Stimulated activated CD8-positive, alpha-beta memory T cell treated with anti-CD3 and anti-CD28 coated beads, Interleukin-2, amount 100 ng/mL, for 1 hour (primary cell): ENCODE measurements at places on chromosomes 5 and 9.
A peak's percentile ranks its signal among the peaks of the same experiment; 100 is the strongest.

DNA sequence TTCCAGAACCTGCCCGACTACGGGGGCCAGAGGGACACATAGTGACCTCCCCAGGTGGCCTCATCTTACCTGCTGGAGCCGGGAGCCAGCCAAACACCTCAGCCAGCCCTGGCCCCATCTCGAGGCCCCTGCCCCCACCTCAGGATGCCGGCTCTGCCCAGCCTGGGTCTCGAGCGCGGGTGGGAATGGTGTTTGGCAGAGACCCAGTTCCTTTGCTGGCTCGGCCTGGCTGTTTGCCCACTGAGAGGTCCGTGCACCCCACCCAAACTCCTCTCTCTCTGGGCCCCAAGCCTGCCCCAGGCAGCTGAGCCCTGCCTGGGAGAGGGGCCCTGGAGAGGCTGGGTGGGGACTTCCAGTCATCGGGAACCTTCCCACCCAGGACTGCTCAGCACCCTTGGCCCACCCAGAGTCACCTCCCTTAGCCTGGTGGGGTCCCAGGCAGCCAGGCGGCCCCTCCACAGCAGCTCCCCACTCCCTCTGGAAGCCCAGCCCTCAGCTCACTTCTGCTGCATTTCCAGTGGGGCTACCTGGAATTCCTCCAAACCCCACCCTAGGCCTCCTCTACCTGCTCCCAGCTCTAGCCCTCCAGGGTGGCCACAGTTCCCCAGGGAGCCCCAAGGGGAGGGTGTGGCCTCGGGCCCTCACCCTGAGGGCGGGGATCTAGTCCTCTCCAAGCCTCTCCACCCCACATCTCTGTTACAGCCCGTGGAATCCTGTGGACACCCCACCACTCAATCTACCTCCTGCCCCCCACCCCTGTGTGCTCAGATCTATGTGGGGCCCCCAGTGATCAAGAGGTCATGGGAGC lies 42.4 kb upstream of the UBAC1 start:
- no peak for DNase-seq

GRCh38 chr5:13749766-13750165 lies 194.7 kb downstream of the DNAH5 start:
- DNase-seq: no peak

DNA sequence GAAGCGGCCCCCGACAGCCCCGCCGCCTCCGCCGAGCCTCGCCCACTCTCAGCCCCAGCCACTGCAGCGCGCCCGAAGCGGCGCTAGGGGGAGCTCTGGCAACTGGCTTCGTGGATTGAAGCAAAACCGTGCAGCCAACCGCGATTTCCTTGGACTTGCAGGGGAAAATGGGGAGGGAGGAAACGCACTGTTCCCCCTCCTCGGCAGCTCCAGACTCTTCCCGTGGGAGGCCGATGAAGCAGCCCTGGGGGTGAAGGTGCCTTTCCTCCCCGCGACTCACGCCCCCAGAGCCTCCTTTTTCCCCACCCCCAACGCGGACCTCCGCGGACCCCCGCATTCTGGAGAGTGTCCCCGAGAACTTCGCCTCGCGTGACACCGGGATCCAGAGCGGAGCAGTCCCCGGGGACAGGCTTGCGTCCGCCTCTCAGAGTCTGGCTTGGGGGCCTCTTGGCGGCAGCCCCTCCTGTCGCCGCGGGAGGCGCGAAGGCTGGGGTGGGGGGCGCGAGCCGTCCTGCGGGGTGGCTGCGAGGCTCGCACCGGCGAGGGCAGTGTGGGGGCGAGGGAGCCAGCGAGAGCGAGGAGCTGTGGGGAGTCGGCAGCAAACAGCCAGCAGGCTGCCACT lies 3.8 kb downstream of the IER5L start:
- DNase-seq: peak; percentile 65

- DNase-seq: no peak
These were observed 141.1 kb downstream of the GCNT1 start for GRCh38 chr9:76600007-76600615.

DNA sequence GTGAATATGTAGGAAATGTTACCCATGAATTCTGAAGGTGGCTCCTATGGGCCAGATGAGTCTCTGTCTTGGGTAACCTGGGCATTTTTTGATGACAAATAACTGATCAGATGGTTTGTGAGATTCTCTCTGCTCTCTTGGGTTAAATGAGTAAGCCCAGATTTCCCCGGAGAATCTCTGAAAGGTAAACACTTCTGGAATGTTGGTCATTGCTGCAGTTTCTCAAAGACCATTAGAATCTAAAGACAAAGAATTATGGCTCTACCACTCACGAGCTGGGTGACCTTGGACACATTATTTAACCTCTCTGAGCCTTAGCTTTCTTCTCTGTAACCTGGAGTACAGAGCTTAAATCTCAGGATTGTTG lies 191.2 kb downstream of the DAB2IP start:
- DNase-seq: no peak

DNA sequence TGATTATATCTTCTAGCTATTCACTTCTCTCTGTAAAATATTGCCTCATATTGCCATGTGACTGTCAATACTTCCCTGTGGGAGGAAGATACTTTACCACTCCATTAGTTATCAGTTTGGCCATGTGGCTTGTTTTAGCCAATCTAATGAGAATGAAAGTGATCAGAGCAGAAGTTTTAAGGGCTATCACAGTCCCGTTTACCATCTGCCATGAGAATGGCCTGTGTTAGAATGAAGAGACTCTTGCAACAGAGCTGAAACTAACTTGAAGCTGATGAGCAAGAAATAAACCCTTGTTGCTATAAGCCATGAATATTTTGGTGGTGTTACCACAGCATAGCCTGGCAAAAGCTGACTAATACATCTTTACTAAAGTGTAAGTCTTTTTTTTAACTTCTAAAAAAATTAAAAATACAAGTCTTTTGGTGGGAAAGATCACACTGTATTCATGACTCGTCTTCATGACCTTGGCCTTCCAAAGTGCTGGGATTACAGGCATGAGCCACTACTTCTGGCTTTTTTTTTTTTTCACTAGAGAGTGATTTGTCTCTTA lies 68.0 kb upstream of the CTNNA1 start:
- DNase-seq: no peak

GRCh38 chr5:134138416-134139376 lies 24.2 kb downstream of the TCF7 start:
- DNase-seq: no peak

DNA sequence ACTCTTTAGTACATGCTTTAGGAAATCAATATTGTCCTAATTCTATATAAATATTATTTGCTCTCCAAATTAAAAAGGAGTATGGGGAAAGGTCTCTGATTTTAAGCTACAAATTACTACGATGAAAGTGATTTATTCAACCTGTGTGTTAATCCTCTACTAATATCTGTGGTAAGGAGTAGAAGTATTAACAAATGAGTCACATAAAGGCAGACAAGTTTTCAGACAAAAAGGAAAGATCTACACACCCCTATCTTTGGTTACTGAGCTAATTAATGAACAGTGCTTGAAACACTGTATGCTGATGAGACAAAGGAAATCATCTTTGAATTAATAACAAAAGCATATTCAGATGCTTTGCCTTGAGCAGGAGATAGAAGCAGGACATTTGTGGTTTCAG lies 15.9 kb downstream of the LOX start:
- DNase-seq: no peak

DNA sequence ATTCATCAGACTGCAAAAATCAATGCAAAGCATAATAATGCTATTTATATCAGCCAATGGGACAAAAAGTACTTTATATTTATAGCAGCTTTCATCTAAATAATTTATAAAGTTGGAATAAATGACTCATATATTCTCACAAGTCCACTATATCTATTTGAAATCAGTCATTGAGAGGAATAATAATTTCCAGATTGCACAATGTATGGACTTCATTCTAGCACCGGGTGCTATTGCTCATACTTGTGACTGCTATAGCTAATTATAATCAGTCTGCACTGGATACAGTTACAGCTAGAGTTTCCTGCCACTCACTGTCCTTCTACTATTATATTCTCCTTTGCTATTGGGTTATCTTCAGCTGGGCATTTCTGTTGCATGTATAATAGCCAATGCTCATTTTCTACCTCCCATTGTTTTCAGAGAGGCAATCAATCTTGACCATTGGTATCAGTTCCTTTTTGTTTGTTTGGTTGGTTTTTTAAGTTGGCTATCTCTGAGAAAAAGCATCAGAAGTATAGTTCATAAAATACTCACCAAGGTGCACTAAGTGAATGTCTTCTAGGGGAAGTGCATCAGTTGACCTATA lies 1.9 kb downstream of the CDH18 start:
- no peak for DNase-seq

DNA sequence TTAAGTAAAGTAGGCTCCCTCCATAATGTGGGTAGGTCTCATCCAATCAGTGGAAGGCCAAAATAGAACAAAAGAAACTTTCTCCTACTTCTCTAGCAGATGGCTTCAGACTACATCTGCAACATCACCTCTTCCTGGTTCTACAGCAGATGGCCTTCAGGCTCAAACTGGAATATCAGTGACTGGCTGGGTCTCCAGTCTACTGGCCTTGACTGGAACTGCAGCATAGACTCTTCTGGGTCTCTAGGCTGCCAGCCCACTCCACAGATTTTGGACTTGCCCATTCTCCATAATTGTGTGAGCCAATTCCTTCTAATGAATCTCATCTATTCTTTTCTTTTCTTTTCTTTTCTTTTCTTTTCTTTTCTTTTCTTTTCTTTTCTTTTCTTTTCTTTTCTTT lies 64.8 kb downstream of the ACER2 start:
- no peak for DNase-seq

DNA sequence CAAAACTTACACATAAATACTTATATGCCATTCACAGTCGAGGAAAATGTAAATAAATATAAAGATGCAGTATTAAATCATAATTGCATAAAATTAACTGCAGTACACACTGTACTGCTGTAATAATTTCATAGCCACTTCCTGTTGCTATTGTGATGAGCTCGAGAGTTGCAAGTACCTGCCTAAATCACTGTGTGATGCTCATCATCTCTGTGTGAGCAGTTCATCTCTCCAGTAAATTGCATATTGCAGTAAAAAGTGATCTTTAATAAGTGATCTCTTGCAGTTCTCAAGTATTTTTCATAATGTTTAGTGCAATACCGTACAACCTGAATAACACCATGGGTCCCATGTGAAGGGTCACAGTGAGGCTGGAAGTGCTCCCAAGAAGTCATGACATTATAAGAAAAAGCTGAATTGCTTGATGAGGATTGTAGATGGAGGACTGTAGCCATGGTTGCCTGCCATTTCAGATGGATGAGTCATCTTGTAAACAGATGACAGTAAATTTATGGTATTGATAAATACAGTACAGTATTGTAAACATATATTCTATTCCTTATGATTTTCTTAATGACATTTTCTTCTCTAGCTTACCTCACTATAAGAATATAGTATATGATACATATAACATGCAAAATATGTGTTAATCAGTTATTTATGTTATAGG lies 34.9 kb downstream of the SYK start:
- no peak for DNase-seq

DNA sequence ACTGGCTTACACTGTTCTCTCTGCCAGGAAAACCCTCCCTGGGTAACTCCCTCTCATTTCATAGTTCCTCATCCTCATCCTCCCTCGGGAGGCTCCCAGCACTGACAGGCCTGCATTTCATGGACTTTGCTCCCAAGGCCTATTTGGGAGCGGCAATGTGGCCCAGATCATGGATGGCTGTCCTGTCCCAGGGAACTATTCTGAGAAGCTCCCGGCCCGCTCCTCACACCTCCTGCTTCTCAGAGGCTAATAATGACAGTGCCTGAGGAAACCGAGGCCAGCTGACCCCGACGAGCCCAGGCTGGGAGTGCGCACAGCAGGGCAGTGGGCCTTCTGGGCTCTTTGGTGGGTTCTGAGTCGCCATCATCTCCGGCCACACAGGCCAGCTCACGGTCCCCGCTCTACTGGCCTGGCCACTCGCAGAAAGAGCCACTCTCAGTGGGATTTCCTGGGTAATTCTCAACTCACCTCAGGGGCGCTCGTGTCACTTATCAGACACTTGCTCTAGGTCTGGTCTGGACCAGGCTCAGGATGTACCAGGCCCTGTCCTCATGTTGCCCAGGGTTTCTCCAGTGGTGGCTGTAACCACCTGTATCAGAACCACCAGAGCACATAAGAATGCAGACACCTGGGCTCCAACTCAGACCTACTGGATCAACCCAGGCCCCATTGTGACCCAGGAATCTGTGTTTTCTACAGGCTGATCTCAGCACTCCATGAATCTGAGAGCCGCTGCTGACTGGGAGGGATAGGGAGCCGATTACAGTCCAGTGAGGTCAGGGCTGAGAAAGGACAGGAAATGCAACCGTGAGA lies 2.0 kb upstream of the DOLPP1 start:
- no peak for DNase-seq

DNA sequence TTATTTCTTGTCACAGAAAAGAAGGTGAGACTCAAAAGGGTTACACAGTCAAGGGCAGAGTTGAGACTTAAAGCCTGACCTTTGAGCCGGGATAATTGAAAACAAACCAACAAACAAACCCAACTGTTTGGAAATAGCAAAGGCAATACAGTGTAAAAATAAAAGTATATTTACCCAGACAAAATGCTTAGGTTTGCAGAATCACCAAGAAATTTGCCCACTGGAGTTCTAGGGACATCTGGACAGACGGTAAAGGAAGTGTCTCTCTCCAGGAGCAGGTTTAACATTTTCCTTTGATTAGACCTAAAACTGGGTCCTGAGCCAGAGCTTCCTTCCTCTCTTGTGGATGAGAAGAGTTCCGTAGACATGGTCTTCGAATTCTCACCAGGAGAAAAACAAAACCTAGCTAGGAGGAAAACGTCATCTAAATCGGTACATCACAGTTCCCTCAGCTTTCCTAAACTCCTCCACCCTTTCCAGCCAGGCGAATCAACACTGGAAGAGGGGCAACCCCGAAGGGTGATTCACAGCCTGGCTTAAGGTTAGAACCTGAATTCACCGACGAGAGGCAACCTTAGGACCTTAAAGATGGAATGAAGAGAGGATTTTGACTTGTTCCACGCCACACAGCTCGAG lies 673 bp downstream of the CDC25C start:
- DNase-seq: no peak
